ENCODE measurements at places on chromosomes 7 and 10.
A peak's percentile ranks its signal among the peaks of the same experiment; 100 is the strongest.

DNA sequence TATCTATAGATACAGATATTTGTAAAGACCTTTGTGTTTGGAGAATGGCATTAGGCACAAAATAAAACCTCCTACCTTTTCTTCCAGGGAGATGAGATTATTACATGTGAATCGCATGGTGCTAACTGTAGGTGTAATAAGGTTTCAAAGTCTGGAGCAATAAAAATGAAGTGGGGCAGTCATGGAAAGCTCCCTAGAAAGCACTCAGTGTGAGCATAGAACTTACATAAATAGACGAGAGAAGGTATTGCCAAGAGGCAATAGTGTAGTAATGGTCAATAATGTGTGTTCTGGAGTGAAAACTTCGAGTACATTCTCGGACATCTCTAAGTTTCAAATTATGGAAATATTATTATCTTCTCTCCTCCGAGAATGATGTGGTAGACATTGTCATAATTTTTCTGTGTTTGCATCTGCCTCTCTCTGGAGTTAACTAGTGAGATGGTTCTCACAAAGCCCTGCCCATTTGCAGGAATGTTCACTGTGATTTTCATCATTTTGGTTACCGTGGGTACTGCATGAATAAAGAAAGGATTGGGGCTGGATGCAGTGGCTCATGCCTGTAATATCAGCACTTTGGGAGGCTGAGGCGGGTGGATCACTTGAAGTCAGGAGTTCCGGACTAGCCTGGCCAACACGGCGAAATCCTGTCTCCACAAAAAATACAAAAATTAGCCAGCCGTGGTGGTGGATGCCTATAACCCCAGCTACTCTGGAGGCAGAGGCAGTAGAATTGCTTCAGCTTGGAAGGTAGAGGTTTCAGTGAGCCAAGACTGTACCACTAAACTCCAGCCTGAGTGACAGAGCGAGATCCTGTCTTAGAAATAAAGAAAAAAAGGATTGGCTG, 10.6 kb downstream of the VIM start:
- DNase-seq = peak; percentile 88

- DNase-seq = no peak
These were observed 111.3 kb downstream of the ELFN1 start for GRCh38 chr7:1781369-1781768.

GRCh38 chr7:37718585-37718984, 35.0 kb downstream of the GPR141 start:
- no peak for DNase-seq

DNA sequence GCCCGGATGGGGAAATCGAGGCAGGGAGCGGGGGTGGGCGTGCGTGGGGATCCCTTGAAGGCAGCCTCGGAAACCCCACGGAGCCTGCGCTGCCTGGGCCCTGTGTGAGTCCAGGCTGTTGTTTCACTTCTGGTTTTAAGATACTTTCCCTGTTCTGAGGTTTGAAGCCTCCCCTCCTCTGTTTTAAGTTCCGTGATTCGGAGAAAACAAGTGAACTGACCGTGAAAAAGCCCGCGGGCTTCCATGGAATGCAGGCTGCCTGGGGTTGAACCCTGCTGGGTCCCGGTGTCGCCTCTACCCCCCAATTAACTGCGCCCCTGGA, 401 bp downstream of the LRRC27 start:
- DNase-seq = no peak

DNA sequence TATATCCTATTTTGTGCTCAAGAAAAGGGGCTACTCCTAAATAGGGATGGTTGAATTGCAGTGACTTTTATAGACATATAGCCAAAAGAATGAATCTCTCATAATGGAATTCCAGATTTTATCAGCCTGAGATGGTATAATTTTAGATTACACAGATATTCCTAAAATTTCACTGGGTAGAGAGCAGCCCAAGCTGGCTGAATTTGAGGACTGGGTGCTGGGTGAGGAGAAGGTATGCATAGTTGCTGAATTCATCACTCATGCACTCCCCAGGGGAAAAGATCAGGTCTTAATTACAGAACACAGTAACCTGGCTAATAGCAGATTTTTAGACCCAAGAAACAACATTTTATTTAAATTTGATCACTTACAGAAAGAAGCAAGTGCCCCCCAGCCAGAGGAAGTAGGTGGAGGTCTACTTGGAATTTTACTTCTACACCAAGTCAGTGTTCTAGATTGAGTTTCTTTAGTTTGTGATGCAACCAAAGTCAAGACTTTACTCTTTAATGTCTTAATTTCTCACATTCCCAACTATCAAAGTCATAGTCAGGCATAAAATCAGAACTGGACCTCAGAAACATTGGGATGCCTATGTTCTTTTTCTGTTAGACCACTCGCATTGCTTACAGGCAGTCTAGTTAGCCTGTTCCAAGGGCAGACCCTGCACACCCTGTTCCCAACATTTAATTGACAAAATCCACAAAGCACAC, 337.4 kb upstream of the PODXL start:
- no peak for DNase-seq

Measured in fibroblast of mammary gland (primary cell).